D341Med (cell line): ENCODE measurements at places on chromosomes 16 and 17.

DNA sequence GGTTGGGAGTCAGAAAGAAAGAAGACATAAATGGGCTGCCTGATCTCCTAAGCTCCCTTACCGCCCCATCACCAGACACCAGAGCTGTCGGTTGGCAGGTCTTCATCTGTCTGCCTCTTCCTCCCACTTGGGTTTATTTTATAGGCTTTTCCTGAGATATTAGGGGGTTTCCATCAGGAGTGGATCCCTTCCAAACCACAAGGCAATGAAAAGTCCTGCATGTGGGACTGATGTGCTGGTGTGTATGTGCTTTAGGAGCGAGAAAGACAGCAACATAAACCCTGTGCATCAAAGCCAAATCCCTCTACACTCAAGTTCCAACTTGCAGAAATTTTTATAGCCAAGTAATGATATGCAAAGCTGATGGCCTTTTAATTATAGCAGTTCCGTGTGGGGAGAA lies 389.5 kb downstream of the SLC39A11 start:
- no peak for DNase-seq

DNA sequence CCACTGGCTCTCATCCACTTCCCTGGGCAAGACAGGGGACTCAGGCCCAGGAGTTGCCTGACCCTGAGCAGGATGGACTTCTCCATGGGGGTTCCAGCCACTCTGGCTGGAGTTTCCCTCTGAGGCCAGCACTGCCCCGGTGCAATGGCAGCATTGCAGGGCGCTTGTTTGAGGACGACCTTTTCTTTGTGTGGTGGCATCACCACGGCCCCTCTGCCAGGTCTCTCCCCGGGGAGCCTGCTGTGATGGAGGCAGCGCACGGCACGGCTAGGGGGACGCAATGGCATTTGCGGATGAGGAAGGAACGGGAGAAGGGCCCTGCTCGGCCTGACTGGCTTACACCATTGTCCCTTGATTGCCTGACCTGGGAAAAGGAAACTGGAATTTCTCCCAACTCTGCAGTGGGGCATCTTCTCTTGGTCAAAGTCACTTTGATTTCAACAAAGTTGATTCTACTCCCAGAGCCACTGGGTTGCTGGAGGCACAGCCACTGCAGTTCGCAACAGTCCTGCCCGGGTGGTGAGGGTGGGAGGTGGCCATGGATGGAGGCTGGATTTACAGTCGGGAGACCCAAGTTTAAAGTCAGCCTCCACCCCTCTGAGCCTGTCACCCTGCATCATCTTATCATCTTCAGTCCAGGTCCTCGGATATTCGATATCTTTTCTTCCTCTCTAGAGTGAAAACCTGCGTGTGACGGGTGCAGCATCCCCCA lies 82.9 kb upstream of the ZNF469 start:
- DNase-seq, result no peak

GRCh38 chr17:43917016-43917347 lies 9.6 kb upstream of the MPP2 start:
- no peak for DNase-seq

- DNase-seq, result no peak
Observed at GRCh38 chr16:74052016-74052415, 244.6 kb upstream of the PSMD7 start.

GRCh38 chr16:56744996-56745640 lies 15.2 kb downstream of the NUP93 start:
- no peak for DNase-seq

DNA sequence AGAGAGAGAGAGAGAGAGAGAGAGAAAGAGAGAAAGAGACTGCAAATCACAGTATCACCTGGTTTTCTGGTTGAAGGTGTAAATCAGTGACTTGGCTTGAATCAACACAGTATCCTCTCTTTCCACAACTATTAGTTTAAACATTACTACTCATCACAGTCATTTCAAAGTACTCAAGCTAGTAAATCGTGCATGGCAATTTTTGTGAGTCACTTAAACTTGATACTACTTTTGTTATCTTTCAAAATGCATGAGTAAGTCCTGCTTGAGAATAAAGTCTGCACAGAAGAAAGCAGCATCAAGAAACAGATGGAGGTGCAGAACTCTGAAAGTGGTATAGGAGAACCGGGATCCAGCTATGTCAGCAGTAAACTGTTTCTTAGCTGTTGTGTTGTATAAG lies 535.4 kb downstream of the CDH8 start:
- DNase-seq, result no peak

DNA sequence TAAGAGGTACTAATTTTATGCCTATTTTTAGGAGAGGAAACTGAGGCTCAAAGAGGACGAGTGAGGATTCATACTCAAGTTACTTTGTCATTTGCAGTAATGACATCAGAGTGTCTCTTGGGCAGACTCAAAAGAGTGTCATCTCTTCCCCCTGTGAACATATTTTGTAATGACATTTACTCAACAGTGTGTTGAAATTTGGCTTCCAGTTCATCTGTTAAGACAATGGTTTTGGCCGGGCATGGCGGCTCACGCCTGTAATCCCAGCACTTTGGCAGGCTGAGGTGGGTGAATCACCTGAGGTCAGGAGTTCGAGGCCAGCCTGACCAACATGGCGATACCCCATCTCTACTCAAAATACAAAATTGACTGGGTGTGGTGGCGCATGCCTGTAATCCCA lies 28.9 kb downstream of the WFDC1 start:
- DNase-seq, result no peak

DNA sequence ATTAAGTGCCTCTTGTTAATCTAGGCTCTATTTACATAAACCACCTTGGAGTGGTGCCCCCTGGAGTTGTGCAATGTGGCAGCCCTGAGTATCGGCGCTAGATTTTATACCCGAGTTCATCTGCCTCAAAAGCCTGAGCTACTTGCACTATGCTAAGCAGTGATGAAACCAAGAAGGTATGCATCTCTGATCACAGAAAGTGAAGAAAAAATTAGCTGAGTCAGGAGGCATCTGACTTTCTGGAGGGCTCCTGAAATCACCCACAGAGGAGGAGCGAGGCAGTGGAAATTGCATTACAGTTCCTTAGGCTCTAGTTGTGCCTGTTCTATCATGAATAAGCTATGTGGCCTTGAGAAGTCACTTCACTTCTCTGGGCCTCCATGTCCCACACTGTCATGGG lies 80.3 kb upstream of the PSMD7 start:
- DNase-seq, result no peak

- DNase-seq, result peak; percentile 22
Observed at GRCh38 chr17:30952638-30953393, 18.0 kb upstream of the RNF135 start.
